ENCODE measurements at places on chromosomes 5 and 9. TPM values are rescaled to one million over a fixed set of nuclear protein-coding genes. Genes with fewer than 3 reads are reported as not detected.

The RNF180 gene
- total RNA-seq, result 5.0 TPM

The BTNL3 gene
- total RNA-seq, result not detected

The TEX48 gene
- not detected for total RNA-seq

DNA sequence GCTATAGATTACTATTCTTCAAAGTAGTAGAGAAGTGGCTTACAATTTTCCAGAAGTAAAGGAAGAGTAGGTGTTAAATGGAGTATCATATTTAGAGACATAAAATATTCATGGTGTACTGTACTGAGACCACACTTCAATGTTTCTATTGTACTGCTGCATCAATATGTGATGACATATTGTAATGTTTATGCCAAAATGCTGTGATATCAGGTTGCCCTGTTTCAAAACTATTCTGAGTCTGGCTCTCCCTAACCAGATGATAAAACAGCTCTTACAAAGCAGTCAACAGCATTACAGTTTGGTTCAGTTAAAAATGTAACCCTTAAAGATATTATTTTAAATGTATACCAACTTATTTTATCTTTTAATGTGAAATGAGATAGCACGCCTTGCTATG lies 30.8 kb upstream of the ACOT12 start:
- DNase-seq, result no peak

- DNase-seq, result no peak
Observed at GRCh38 chr5:10607666-10608073, 43.8 kb downstream of the ANKRD33B start.

DNA sequence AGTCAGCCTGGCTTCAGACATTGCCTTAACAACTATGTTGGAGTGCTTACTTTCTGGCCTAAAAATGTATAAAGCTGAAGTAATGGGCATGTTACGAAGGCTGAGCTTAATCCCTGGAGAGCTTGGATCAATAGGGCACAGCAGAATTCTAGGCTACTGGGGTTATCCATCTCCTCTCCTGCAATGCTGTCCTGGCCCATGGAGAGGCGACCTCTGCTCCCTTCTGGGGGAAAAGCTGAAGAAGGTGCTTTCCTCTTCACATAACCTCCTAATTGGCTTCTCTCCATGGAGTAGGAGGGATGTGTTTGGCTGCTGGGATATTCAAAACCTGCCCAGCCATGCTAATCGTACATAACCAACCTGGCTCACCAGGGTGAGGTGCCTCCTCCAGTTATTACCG lies 403.5 kb downstream of the DMRT2 start:
- DNase-seq, result no peak

- peak; percentile 68 for DNase-seq
Observed at GRCh38 chr9:116855881-116856662, 169.0 kb downstream of the TRIM32 start.

Data from upper lobe of left lung (tissue), 6 donors.